ENCODE measurements at places on chromosomes 13 and 19.

- peak; percentile 35 for DNase-seq
Observed at GRCh38 chr19:35643255-35644205, 2.0 kb downstream of the ETV2 start.

DNA sequence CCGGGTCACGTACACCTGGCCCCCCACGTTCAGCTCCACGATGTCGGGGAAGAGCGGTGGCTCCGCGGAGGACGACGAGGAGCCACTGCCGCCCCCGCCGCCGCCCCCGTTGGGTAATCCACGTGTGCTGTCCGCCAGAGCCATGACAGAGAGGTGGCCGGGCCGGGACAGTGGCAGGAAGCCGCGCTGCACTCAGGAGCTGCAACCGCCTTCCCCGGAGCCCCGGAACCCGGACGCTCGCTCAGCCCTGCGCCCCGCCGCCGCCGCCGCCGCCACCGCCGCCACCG, 257 bp downstream of the KCTD12 start:
- no peak for DNase-seq

GRCh38 chr19:31975461-31975860, 369.9 kb upstream of the ZNF507 start:
- DNase-seq, result no peak

DNA sequence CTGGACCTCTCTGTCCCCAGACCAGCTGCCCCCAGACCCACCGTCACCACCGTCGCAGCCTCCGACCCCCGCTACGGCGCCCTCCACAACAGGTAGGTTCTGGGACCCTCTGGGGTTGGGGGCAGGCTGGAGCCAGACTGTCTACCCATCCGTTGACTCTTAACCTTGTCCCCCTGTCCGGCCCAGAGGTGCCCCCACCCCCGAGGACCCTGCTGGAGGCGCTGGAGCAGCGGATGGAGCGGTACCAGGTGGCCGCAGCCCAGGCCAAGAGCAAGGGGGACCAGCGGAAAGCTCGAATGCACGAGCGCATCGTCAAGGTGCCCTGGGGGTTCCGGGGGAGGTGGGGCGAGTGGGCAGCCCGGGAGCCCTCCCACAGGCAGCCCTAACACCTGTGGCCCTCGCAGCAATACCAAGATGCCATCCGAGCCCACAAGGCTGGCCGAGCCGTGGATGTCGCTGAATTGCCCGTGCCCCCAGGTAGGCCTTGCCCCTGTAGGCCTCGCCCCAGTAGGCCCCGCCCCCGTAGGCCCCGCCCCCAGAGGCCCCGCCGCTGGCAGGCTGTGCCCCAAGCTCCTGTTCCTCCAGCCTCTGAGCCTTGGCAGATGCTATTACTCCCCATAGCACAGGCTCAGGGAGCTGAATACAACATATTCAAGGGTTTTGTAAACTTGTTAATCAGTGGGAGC, 12.9 kb downstream of the CC2D1A start:
- no peak for DNase-seq

DNA sequence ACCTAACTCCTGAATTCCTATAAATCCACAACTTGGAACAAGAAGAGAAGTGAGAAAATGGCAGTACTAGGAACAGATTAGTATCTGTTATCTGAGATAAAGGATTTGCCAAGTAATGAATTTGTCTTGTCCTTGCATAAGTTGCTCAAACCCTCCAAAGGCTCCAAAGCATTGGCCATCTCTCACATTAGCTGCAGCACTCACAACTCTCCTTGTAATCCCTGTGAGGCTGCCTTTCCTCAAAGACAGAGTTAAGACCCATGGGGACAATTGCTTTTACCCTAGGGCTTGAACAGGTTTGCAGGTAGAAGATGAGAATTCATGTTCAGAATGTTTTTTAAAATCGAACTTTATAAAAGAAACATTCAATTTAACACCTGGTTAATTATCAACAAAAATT, 1702.2 kb downstream of the EFNB2 start:
- DNase-seq, result no peak

DNA sequence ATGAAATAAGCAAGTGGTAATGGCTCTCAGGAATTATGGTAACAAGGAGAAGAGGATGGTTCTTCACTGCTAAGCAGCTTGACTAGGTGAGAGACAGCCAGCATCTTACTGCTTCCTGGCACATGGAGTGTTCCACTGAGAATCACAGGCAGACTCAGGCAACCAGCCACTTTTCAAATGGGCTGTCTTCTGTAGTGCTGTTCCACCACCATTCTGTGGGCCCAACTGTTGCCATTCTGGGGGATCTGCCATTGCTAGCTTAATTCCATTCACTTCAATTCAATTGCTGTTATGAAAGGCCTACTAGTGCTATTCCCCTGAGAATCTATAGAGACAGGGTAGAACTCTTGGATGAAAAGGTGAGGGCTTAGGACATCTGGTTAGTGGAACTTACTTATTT, 341.9 kb downstream of the KCNRG start:
- DNase-seq, result no peak

GRCh38 chr19:11673608-11674041, 65.1 kb downstream of the ZNF823 start:
- peak; percentile 63 for DNase-seq

- DNase-seq, result no peak
Observed at GRCh38 chr13:41851351-41851750, 109.6 kb downstream of the VWA8 start.

GRCh38 chr19:19457671-19458070, 52.2 kb downstream of the GATAD2A start:
- no peak for DNase-seq

GRCh38 chr19:42313096-42313839, at the start of gene TMEM145:
Gene TMEM145 (plus strand): TSS chr19:42313309. CDS start chr19:42313377, 68 bp downstream.
- DNase-seq, result no peak

GRCh38 chr19:7419777-7420439, 68.9 kb downstream of the PEX11G start:
- DNase-seq, result no peak

- DNase-seq, result no peak
Observed at GRCh38 chr19:44602081-44602480, 11.3 kb upstream of the IGSF23 start.

DNA sequence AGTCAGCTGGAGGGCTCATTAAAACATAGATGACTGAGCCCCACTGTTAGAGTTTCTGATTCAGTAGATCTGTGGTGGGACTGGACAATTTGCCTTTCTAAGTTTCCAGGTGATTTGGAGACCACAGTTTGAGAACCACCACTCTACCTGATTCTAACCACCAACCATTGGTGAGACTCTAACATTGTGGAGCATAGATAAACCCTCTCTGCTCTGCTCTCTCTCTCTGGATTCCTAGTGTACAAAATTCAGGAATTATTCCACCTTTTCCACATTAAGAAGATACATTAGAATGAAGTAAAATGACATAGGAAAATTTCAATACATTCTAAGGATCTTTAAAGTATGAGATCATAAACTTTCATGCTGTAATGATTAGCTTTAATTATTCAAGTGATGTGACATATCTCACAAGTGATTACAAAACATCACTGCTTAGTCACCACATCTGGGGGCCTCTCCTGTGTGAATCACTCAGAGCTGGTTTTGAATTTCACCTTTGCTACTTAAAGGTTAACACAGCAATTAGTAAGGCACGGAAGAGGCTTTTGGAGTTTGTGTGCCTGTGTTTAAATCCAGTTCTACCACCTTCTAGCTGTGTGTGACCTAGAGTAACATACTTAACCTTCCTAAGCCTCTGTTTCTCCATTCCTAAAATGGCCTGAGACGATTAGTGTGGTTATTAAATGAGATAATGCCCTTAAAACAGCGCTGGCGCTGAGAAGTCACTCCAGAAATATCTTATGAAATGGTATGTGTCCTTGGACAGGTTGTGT, 78.5 kb upstream of the NBEA start:
- no peak for DNase-seq

- DNase-seq, result no peak
Observed at GRCh38 chr19:567296-567900, 5.0 kb upstream of the BSG start.

- DNase-seq, result no peak
Observed at GRCh38 chr19:39413911-39414608, 1.6 kb downstream of the PLEKHG2 start.

DNA sequence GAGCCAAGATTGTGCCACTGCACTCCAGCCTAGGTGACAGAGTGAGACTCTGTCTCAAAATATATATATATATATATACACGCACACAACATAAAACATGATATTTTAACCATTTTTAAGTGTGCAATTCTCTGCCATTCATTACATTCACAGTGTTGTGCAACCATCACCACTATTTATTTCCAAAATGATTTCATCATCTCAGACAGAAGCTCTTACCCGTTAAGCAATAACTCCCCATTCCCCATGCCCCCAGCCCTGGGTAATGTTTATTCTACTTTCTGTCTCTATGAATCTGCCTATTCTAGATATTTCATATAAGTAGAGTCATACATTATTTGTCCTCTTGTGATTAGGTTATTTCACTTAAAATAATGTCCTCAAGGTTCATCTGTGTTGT, 20.3 kb downstream of the WDR88 start:
- DNase-seq, result no peak

DNA sequence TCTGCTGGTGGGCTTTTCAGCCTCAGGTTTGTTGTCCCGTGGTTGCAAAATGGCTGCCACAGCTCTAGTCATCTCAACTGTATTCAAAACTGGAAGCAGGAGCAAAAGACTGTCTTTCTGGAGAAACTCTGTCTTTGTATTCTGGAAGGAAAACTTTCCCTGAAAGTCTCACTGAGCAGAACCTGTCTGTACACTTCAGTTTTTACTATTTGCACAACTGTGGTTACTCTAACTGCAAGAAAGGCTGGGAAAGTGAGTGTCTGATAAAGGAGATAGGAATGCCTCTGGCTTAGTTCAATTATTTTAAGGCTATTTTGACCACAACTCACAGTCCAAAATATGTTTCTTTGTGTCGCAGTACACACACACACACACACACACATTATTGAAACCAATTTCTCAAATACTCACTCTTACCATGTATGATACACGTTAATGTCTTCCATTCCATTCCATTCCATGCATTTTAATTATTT, 49.7 kb upstream of the EHD2 start:
- no peak for DNase-seq

DNA sequence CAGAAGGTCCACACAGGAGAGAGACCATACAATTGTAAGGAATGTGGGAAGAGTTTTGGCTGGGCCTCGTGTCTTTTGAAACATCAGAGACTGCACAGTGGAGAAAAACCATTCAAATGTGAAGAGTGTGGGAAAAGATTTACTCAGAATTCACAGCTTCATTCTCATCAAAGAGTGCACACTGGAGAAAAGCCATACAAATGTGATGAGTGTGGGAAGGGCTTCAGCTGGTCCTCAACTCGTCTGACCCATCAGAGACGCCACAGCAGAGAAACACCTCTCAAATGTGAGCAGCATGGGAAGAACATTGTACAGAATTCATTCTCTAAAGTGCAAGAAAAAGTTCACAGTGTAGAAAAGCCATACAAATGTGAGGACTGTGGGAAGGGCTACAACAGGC, 5.4 kb upstream of the ZNF225 start:
- no peak for DNase-seq

GRCh38 chr13:51620165-51620983, 36.1 kb downstream of the WDFY2 start:
- DNase-seq, result peak; percentile 13

Data from C1 segment of cervical spinal cord (tissue), 14 donors.